ENCODE measurements at places on chromosomes 1 and 21. TPM values are rescaled to one million over a fixed set of nuclear protein-coding genes. Genes with fewer than 3 reads are reported as not detected.

KCNN3 gene
- under 0.01 TPM for total RNA-seq

OR2M4 gene
- not detected for total RNA-seq

RLF gene
- 29.7 TPM for total RNA-seq

FAM167B gene
- total RNA-seq: 0.50 TPM

LENEP gene
- total RNA-seq: not detected

XCL1 gene
- not detected for total RNA-seq

MED8 gene
- total RNA-seq: 83.1 TPM

RGS1 gene
- not detected for total RNA-seq

VPS72 gene
- total RNA-seq: 50.7 TPM

OR2M2 gene
- not detected for total RNA-seq

TMPRSS3 gene
- total RNA-seq: not detected
